IPS-NIHi11 (cell line): ENCODE measurements at places on chromosomes 1 and 21.

DNA sequence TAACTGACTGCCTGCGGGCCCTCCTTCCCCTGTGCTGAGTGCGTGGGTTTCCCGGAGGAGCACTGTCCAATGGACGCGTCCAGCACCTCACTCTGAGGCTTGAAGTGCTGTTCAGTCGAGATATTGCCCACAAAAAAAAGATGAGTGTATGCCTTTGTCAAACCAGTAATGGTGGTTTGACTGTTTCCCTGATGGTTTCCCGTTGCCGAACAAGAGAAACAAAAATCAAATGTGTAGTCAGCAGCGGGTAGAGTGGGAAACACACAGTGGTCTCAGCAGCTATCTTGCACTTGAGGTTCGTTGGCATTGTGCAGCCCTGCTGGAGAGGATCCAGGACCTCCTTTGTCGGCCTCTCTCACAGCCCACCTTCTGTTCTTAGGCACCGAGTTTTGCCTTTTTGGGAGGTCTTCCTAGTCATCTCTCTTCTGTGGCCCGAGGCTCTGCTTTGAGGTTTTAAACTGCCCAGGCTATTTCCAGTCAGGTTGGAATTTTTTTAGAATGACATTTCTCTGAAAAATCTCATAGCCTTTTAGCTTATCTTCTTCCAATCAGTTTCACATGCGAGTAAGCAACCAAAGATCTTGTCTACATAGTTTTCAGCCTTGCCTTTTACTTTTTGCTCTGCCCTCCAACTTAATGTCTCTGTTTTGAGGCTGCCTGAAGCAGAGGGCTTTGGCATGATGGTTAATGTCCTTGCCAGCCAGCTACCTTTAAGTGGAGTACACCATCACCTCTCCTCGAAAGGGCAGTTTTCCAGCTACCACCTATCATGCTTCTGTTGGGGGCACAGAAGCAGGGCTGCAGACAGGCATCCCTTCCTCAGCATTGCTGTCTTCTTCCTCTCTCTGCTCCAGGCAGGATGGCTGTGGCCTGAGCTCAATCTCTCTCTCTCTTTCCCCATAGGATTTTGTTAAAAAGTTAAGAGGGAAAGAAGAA is 132.3 kb downstream of the URB2 start:
- DNase-seq: no peak

DNA sequence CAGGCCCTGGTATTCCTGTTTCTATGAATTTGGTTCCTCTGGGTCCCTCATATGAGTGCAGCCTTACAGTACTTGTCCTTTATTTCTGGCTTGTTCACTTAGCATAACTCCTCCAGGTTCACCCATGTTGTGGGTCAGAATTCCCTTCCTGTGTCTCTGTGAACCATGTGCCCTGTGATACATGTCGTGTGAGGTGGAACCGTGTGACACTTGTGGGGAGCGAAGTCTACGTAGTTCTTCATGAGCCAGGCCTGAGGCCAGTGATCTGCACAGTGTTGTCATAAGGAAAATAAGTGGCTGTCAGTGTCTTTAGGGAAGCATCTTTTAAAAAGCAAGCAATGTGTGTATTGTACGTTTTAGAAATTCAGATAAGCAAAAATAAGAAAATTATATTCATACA is 122.8 kb downstream of the GALNT2 start:
- no peak for DNase-seq

- no peak for DNase-seq
Observed at GRCh38 chr1:230825761-230826160, 42.6 kb downstream of the C1orf198 start.

GRCh38 chr1:233828480-233828879 is 76.0 kb upstream of the SLC35F3 start:
- DNase-seq: no peak

GRCh38 chr1:187092104-187092503 is 263.4 kb downstream of the PLA2G4A start:
- no peak for DNase-seq

GRCh38 chr1:25867210-25867991 is 8.1 kb downstream of the PAQR7 start:
- DNase-seq: peak; percentile 45

DNA sequence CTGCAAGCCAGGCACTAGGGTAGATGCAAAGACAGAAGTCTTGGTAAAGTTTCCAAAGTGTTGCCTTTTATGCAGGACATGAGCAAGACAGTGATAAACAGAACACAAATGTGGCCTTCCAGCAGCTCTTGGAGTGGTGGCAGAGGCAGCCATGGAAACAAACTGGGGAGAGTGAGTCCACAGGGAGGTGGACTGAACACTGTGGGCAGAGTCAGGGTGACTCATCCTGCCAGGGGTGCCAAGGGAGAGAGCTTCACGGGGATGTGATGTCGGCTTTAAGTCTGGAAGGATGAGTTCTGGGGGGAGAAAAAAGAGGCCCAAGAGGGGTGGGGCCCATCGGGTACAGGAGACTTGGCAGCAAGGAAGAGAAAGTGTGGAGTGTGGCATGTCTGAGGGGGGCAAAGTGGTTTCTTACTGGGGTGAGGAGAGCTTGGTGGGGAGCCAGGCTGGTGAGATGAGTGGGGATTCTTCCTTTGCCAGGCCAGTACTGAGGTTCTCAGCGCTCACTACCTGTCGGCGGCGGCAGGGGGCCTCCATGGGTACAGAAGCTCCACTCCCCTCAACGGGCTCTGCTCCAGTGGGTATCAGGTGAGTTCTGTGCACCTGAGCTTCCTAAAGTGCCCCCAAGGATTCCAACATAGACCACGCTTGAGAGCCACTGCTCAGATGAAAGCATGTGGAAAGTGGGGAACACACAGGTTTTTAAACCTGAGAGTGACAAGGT is 41.8 kb downstream of the KIAA0040 start:
- no peak for DNase-seq

DNA sequence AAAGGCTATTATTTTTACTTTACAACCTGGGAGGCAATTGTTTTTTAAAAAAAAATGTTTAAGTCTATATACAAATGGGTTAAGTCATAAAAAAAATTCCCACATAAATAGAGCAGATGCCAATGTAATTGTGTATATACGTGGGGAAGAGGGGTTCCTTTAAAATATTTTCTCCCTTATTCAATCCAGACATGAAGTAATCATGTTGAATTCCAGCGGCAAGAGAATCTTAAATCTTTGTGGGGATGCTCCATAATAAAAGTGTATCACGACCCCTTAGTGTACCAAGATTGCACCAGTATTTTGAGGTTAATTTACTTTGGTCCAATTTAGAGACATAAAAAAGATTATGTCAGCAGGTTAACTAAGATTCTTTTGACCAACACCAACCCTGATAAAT is 62.1 kb downstream of the ARID4B start:
- DNase-seq: no peak

DNA sequence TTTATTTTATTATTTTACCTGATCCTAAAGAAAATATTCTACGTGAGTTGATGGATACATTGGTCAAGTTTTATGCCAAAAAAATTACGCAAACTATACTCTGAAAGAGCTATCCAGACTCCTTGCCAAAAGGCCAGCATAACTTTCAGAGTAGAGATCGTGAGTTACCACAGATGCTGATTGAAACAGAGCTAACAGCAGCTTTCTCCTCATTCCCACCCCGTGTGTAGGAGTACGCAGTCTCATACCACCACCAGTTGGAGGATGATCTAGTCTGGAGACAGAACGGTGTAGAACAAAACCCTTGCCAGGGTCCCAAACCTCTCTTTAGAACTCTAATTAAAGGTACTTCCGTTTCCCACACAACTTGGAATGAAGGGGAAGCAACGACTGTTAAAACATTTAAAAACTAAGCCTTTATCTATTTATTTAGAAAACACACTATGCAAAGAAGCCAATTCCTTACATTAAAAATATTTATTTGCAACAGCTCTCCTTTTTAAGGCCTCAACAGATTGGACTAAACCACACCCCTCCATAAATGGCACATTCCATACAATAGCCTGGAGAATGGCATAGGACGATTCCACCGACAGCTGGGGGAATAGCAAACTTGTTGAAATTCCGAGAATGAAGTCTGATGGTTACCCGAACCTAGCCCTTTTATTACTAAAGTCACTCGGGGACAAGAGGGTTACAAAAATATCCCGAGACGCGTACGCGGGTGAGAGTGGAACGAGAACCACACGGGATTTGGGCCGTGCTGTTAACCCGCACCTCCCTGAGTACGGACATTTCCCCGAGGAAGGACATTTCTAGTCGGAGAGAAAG is 1.4 kb downstream of the NUCKS1 start:
- DNase-seq: no peak

DNA sequence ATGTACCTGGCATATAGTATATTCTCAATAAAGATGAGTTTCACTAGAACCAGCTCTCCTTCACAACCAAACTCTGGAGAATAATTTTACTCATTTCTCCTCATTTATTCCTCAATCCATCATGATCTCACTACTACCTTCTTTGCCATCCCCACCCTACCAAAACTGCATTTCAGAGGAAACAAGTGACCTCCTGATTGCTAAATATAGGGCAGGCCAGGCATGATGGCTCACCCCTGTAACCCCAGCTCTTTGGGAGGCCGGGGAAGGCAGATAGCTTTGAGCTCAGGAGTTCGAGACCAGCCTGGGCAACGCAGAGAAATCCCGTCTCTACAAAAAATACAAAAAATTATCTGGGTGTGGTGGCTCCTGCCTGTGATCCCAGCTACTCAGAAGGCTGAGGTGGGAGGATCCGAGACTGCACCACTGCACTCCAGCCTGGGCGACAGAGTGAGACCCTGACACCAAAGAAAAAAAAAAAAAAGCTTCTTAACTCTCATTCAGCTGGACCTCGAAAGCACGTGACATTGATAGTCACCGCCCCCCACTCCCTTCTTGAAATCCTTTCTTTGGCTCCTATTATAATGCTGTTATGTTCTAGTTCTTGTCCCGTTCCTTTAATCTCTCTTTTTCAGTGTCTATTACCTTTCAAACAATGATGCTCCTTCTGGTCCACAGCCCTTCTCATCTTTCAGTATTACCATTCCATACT is 2.1 kb downstream of the TESK2 start:
- DNase-seq: no peak

DNA sequence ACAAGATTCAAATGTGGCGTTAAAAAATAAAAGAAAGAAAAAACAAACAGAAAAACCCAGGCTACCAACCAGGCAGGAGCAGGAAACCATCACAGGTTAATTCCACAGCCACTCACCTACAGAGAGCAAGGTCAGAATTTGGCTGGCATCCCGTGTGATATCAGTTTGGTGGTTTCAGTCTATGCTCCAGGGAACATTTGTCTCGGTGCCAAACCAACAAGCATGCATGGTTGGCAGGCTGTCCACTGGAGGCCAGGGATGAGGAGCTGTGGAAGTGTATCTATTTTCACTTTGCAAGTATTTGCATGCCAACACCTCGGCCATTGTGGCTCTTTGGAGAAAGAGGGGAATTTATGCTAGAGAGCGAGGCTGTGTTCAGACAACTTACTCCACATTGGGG is 53.1 kb upstream of the PROX1 start:
- no peak for DNase-seq

GRCh38 chr1:206495011-206495461 is 12.3 kb upstream of the RASSF5 start:
- DNase-seq: no peak

DNA sequence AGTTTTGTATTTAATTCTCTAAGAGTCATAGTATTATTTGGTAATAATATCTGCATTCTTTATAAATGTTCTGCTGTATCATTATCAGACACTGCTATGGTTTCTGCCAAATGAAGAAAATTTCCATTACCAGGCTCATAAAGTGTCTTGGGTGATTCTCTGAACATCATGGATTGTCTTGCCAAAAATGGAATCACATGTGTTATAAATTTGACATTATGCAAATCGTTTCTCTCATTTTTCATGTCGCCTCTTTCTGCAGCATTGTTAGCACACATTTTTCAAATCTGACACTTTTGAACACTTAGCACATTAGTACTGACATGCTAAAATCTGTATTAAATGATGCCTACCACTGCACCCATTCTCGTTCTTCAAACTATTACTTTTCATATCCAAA is 74.2 kb upstream of the NEK7 start:
- no peak for DNase-seq

DNA sequence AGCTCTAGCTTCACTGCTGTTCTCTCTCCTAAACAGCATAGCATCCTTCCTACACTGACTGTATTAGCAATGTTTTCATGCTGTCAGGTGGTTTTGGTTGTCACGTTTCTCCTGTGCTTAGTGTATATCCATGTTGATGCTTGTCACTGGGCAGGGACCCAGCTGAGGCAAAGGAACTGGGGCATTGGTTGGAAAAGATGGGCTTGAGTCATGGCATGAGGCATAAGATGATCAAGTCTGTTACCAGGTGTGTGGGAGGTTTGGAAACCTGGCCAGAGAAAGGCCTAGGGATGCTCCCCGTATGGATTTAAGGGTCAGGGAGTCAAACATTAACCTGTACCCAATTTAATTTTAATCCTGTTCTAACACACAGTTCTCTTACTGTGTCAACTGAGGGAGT is 69.6 kb downstream of the OSBPL9 start:
- DNase-seq: no peak

GRCh38 chr1:18249631-18250030 is 142.0 kb downstream of the IGSF21 start:
- no peak for DNase-seq

DNA sequence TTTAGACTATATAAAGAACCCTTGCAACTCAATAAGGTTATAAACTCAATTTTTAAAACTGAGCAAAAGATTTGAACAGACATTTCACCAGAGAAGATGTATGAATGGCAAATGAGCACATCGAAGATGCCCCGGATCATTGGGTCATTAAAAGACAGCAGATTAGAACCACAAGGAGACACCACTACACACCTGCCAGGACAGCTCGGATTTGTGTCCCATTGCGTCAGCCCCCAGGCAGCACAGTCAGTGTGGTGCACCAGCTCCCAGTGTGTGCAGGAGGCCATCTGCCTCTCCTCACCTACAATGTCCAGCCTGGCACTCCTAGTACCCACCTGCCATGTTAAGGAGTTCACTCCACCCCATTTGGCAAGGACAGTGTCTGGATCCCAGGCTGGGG is 61.1 kb upstream of the LRP8 start:
- no peak for DNase-seq

DNA sequence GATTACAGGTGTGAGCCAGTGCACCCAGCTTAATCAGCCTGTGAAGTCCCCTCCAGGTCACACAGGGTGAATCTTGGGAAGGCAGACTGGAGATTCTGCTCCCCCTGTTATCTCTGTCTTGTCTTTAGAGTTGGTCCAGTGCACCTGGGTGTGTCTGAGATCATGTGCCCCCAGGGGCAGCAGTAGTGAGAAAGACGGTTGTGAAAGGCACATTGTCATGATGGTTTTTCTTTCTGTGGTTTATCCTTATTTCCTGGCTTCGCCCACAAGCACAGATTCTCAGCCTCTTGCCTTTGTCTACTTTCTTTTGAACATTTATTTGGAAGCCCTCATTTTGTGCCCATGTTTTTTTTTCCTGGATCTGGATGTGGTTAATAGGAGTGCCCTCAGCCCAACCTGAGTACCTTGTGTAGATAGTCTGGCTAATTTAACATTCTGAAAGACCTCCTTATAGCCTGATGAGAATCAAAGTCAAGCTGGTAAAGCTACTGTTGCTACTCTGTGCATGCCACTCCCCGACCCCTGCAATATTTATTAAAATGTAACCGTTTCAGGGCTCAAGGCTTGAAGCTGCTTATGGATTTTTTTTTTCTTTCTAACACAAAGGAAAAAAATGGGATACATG is 23.7 kb downstream of the UCK2 start:
- DNase-seq: no peak

GRCh38 chr1:4786055-4786454 is 131.6 kb downstream of the AJAP1 start:
- DNase-seq: no peak
